ENCODE measurements at places on chromosomes 4 and X. TPM values are rescaled to one million over a fixed set of nuclear protein-coding genes. Genes with fewer than 3 reads are reported as not detected.

The SYTL5 gene
- polyA plus RNA-seq = 2.0 TPM

The AADAT gene
- 2.8 TPM for polyA plus RNA-seq

The MAMLD1 gene
- 1.1 TPM for polyA plus RNA-seq

The SNCA gene
- 3.1 TPM for polyA plus RNA-seq

The STPG2 gene
- polyA plus RNA-seq = not detected

The MAGEA4 gene
- not detected for polyA plus RNA-seq

The SPATA4 gene
- 0.13 TPM for polyA plus RNA-seq

The CCSER1 gene
- polyA plus RNA-seq = 2.6 TPM

The MAGEB3 gene
- not detected for polyA plus RNA-seq
